ENCODE measurements at places on chromosomes 2 and 18.
A peak's percentile ranks its signal among the peaks of the same experiment; 100 is the strongest.

DNA sequence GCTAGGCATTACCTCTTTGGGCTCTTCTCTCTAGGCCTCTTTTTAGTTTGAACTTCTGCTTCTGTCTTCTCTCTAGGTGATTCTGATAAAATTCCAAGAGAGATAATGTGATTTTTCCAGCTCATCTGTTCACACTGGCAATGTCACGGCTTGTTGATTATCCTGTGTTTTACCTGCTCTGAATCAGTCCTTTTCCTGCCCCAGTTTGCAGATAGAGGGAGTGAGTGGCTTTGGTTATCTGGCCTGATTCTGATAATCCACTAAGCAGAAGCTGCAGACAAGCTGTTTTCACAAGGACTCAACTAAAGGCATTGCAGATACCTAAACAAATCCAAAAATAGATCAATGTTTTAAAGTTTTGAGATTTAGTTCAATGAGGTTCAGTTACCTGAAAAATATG lies 111.9 kb downstream of the DCC start:
- no peak for DNase-seq

DNA sequence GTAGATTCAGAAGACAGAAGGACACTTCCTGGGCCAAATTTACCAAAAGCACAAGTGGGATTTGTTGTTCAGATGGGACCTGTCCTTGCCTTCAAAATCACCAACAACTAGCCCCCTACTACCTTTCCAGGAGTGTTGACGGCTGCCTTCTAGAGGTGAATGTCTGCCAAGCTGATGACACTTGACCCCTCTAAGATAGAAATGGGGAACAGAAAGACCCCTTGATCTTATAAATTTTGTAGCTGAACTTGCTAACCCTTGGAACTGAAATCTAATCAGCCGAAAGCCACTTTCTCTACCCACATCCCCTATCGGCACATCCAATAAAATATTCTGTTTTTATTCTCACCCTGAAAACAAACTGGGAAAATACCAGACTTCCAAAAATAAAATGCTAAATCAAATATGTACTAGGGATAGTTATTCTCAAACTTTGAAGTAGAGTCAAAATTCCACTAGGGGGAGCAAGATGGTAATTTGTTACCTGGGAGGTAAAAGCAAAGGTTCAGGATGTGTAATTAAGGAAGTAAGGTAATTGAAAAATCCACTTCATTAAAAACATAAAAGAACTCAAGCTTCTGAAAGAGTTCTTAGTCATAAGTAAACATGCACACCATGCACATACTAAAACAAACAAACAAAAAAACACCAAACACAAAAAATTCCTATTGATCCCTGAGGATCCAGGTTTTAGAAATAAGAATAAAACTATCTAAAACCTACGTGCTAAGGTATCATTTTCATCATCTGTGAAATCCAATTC lies 119.2 kb downstream of the ANKRD44 start:
- peak; percentile 79 for DNase-seq

DNA sequence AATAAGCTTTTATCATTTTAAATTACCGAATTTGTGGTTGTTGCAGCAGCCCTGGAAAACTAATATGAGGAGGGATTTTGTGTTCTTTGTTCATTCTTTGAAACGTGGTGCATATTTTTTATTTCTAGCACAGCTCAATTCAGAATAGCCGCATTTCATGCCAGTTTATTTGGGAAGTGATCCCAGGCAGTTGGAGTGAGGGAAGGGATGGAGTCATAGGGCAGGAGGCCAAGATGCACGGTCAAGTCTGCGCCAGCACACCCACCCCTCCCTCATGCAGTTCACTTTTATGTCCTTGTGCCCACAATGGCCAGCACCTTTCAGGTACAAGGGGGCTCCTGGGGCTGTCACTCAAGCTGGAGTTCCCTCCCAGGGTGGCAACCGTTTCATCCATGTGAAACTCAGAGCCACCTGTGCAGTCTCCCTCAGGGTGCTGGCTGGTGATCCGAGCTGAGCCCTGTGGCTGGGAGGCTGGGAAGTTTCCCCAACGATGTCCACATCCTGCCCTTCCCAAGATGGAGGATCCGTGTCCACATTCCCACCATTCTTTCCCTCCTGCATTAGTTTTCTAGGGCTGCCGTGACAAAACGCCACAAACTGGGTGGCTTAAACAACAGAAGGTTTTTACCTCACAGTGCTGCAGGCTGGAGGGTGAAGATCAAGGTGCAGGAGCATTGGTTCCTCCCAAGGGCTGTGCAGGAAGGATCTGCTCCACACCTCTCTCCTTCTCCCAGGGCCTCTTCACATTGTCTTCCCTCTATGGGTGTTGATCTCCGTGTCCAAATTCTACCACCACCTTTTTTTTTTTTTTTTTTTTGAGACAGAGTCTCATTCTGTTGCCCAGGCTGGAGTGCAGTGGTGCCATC lies 68.5 kb upstream of the ITGA6 start:
- DNase-seq: no peak

DNA sequence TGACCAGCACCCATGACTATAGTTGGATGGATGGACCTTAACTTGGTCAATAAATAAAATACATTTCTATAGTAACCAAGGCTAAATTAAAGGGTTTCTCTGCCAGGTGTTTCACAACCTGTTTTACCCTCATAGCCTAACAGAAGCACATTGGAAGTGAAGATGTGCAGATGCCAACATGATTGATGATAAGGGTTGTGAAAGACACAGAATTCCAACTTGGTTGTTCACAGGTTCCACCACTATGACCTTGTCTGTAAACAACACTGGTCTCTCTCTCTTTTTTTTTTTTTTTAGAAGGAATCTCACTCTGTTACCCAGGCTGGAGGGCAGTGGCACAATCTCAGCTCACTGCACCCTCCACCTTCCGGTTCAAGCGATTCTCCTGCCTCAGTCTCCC lies 37.5 kb upstream of the PTH2R start:
- no peak for DNase-seq

DNA sequence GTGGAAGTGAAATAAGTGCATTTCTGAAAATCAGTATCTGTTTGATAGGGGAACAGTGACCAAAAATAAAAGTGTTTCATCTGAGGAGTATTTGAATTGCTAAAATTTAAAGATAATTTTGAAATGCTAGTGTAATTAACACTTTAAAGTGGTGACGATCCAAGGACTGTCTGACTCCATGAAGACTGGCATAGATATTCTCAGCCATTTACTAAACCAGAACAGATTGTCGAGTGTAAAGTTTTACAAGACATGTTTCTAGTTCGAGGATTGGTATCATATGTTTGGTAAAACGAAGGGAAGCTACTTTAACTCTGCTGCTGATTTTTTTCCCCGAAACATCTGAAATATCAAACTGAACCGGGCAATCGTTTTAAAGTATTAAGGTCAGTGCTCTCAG lies 417.9 kb downstream of the EPHA4 start:
- DNase-seq: no peak

DNA sequence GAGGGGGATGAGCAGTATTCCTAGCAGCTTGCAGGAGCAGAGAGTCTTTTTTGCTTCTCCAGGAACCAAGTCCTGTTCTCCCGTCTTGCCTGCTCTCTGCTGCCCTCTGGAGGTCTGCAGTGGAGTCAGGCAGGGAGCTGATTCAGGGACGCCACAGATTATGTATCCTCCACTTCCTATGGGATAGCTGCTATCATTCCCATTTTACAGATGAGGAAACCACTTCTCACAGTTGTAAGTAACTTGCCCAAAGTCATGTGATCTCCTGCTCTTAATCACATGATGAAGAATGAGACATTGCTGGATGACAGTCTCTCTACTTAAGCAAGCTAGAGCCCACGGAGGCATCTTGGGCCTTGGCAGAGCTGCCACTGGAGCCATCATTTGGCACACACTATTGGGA lies 8.3 kb downstream of the SLC4A5 start:
- peak; percentile 67 for DNase-seq

All from Kasumi-1 (cell line).